NCI-H1417 treated with DMSO at 0.1 percent for 48 hours (cell line): ENCODE measurements at places on chromosomes 16 and 17.

DNA sequence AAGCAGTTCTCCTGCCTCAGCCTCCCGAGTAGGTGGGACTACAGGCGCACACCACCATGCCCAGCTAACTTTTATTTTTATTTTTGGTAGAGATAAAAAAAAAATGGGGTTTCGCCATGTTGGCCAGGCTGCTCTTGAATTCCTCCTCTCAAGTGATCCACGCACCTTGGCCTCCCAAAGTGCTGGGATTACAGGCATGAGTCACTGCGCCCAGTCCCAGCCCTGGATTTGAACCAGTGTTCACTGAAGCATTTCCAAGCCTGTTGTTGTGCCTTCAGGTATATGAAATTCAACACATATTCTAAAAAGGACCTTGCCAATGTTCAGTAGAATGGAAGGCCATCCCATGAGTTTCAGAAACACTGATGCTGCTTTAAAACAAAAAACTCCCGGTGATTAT is 165.3 kb downstream of the SLC39A11 start:
- no peak for DNase-seq

DNA sequence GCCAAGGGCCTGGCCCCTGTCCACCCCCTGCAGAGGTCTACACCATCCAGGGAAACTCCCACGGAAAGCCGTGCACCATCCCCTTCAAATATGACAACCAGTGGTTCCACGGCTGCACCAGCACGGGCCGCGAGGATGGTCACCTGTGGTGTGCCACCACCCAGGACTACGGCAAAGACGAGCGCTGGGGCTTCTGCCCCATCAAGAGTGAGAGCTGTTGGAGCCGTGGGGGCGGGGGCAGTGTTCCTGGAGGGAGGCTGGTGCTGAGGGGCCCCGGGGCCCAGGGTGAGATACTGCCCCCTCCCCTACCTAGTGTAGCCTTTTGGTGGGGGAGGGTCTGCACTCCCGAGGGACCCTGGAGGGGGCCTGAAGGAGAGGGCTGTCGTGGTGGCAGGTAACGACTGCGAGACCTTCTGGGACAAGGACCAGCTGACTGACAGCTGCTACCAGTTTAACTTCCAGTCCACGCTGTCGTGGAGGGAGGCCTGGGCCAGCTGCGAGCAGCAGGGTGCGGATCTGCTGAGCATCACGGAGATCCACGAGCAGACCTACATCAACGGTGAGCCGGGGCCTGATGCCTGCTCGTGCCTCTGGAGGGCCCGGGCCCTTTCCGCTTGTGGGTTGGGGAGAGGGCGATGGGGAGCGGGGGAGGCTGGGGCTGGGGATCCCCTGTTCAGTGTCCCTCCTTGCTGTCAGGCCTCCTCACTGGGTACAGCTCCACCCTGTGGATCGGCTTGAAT is 38.8 kb downstream of the MRC2 start:
- no peak for DNase-seq

- DNase-seq: no peak
Observed at GRCh38 chr17:17971431-17972125, 622 bp downstream of the TOM1L2 start.

- no peak for DNase-seq
Observed at GRCh38 chr17:49334744-49335512, 27.1 kb downstream of the ZNF652 start.

DNA sequence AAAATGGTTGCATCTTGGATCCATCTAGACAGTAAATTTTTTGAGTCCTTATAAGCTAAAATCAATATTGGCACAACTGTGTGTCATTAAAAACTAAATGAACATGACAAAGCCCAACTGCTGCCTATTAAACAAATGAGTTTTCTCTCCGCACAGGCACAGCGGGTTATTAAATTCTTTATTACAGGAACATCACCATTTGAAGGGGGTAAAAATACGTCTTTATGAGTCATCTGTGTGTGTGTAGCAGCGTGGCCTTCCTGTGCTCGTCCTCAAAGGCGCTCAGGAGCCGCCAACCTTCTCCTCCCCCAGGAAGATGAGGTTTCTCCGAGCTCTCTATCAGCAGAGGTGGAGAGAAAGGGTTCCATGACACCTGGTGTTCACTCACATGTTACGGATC is 62.6 kb upstream of the SDK2 start:
- peak; percentile 9 for DNase-seq

GRCh38 chr16:72568502-72568901 is 396.5 kb upstream of the PMFBP1 start:
- DNase-seq: no peak

DNA sequence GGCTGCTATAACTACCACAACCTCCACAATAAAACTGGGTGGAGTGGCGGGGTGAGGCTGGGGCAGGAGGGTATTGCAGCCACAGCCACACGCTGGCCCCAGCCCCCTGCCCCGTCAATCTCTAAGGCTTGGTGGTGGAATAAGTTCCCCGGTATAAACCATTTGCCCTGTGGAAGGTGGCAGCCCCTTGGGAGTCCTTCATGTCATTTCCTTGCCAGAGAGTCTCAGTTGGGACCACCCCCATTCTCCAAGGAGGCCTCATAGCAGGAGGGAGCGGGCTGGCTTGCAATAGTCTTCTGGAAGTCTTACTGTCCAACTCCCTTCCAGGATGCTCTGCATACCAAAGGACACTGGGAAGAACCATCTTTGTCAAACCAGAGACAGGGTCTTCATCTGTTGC is 19.4 kb downstream of the CD300A start:
- no peak for DNase-seq

GRCh38 chr17:66952031-66952524 is 12.4 kb upstream of the CACNG4 start:
- no peak for DNase-seq

DNA sequence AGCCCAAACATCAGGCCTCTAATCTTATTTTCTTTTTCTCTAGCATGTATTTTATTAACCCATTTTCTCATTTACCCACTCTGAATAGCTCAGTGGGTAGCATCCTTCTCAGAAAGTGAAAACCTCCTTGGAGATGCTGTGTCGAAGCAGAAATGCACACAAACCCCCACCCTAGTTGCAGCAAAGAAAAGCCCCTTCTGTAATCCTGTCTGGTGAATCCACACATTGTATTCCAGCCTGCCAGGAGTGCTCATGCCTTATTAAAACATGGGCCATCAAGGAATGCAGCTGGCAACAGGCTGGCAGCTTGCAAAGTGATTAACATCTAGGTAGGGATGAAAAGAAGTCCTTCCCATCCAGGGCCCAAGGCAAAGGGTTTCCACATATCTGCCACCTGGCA is 39.7 kb upstream of the AXIN2 start:
- no peak for DNase-seq

- DNase-seq: peak; percentile 2
Observed at GRCh38 chr17:5249615-5250014, 15.0 kb upstream of the SCIMP start.

DNA sequence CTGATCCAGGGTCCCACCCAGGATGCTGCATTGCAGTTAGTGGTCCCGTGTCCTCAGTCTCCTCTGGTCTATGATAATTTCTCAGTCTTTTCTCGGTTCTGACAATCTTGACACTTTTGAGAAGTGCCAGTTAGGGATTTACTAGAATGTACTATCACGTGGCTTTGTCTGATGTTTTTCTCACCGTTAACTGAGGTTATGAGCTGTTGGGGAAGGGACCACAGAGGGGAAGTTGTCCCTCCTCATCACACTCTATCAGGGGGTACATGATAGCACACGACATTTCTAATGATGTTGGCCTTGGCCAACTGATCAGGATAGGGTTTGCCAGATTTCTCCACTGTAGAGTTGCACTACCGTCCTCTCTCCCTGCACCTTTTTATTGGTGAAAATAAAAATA is 250.9 kb upstream of the SDK2 start:
- no peak for DNase-seq

DNA sequence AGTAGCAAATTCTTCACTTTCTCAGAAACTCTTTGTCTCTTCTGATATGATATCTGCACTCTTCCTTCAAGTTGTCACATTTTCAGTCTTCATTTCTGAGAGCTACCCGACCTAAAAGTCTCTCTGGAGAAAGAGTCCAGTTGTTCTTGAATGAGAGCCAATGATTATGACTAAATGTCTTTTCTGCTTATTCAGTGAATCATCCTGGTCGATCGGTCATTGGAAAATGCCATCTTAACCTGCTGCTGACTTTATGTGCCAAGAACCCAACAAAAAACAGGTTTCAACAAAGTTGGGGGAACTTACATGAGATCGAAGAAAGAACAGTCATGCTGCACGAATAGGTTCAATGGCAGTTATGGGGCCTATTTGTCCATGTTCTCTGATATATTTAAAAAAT is 15.9 kb downstream of the SOX9 start:
- no peak for DNase-seq

DNA sequence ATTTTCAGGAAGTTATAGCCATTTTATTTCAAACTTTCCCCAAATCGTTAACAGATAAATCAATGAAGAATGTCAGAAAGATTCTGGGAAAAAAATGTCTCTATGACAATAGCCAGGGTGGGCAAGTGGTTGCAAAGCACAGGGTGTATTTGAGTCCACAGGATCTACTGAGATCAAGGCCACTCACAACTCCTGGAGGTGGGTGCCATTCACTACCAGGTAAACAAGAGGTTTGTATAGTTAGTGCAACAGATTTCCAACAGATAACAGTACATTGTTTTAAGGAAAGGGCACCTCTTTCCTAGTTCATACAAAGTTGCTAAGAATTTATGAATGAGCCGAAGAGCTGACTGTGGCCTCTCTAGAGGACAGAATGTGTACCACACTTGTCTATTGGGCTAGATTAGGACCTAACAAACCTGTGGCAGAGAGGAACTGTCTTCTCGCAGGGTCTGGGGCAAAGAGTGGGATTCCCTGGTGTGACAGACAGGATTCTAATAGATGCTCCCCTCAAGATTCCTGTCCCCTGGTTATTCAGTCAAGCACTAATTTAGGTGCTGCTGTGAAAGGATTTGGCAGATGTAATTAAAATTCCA is 52.0 kb upstream of the ZNF629 start:
- DNase-seq: no peak

- no peak for DNase-seq
Observed at GRCh38 chr16:87849419-87850008, 19.8 kb downstream of the SLC7A5 start.

GRCh38 chr17:77513045-77513444 is 372.3 kb downstream of the SEC14L1 start:
- DNase-seq: no peak

GRCh38 chr17:29031488-29031887 is 11.5 kb upstream of the PIPOX start:
- DNase-seq: no peak

DNA sequence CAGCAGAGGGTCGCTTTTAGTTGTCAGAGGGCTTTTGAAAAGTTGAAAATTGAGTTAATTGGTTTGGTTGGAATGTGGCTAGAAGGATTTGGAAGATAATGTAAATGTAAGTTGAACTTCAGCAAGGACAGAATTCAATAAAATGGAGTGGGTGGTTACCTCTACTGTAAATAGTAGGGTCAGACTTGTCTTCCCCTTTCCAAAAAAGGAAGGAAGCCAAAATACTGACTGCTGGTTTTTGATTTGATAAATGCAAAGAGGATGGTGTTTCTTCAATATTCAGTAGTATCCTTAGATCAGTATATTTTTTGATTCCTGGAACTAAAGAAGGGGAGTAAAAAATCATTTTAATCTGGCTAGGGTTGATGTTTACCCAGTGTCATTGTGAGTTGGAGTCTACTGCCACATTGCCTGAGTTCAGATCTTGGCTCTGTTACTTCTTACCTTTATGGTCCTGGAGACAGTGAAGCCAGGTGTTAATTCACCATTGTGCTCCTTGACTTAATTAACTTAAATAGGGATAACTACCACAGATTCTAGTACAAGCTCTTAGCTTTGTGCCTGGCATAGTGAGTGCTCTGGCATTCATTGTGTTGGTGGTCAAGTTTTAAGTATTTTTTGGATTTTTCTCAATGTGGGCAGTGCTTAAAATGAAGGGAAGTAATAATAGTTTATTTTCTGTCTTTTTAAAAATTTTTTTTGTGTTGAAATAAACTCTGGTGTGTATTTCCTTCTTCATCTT is 4.4 kb downstream of the HAPSTR1 start:
- no peak for DNase-seq

- no peak for DNase-seq
Observed at GRCh38 chr16:27080895-27081294, 14.2 kb downstream of the C16orf82 start.
